ENCODE measurements at places on chromosomes 1 and 21. TPM values are rescaled to one million over a fixed set of nuclear protein-coding genes. Genes with fewer than 3 reads are reported as not detected.

Gene INAVA
- total RNA-seq, result 7.9 TPM

Gene SYNC
- total RNA-seq, result 12.6 TPM

Gene BRINP3
- not detected for total RNA-seq

Gene PAX7
- not detected for total RNA-seq

DNA sequence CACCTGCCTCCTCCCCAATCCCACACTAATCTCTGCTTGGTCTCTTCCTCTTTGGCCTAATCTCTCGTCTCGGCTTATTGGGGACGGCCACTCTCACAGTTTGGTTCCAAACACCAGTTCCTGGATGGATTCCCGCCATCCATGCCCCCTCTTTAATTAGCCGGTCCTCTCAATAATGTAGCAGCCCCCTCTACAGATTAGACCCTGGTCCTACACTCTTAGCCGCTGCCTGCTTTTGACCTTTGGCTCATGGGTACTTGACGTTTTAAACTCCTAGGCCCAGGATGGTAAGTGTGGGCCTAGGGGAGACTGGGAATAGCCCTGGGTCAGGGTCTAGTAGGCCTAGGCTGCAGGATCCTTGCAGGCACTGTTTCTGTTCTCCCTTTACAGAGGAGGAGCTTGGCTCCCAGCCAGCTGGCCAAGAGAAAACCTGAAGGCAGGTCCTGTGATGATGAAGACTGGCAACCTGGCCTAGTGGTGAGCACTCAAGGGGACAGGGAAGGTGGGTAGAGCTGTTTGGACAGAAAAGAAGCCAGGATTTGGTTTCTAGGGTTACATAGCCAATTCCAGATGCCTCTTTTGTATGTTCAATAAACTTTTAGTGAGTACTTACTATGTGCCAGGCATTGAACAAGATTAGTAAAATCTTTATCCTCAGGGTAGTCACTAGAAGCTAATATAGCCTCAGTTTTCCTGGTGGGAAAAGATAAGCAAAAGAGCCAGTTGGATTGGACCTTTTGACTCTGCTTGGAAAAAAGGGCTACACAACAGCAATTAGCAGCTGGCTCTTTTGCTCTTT lies 758 bp downstream of the RAD54L start:
- no peaks in the 10 kb centered on the region for H3K36me3 ChIP-seq
- peak overlapping the region; percentile 50 for H3K4me3 ChIP-seq
- no peaks in the 10 kb centered on the region for H3K27me3 ChIP-seq

DNA sequence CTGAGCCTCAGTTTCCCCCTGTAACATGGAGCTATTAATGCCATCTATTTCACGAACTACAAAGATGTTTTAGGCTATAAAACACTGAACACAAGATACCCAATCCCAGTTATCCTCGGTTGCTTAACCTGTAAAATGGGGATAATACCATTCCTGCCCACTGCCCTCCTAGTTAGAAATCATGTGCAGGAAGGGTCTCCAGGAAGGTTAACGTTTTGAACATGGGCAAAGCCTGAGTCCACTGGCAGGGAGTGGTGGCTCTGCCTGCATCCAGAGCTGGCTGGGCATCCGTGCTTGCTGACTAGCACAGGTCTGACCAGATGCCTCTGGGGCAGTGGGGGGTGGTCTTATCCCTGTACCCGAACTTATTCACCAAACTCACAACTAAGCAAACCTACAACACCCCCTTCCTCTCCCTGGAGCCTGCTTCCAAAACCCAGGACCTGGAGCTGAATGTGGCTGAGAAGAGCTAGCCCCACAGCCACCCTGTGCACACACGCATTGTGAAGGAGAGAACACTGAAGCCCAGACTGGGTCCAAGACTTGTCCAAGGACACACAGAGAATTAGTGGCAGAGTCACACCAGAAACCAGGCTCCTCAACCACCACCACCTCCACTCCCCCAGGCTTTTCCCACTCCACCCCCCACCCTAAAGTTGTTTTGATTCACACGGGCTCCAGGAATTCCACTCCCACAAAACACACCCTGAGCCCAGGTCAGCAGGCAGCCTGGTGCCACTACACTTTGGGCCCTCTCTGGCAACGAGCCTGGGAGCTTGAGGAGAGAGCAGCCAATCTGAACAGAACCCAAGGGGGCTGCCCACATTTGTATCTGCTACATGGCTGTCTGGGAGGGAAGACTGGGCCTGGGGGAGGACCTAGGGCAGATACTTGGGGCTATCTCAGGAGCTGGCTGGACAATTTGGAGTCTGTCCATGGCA lies 1.6 kb downstream of the E2F2 start:
- no peak overlapping the region for H3K4me3 ChIP-seq
- no peaks in the 10 kb centered on the region for H3K27me3 ChIP-seq
- H3K36me3 ChIP-seq, result no peaks in the 10 kb centered on the region

- no peaks in the 10 kb centered on the region for H3K4me1 ChIP-seq
- no peak overlapping the region for H3K4me3 ChIP-seq
- no peaks in the 10 kb centered on the region for H3K36me3 ChIP-seq
- H3K27me3 ChIP-seq, result no peaks in the 10 kb centered on the region
- H3K27ac ChIP-seq, result no peak overlapping the region
Measured at GRCh38 chr1:87362834-87363426, 34.2 kb downstream of the LMO4 start.

- no peaks in the 10 kb centered on the region for H3K27me3 ChIP-seq
- H3K4me3 ChIP-seq, result peak overlapping the region; percentile 1
- H3K36me3 ChIP-seq, result no peaks in the 10 kb centered on the region
- DNase-seq, result peak; percentile 47
Measured at GRCh38 chr1:25631750-25632485, 15.3 kb downstream of the MAN1C1 start.

DNA sequence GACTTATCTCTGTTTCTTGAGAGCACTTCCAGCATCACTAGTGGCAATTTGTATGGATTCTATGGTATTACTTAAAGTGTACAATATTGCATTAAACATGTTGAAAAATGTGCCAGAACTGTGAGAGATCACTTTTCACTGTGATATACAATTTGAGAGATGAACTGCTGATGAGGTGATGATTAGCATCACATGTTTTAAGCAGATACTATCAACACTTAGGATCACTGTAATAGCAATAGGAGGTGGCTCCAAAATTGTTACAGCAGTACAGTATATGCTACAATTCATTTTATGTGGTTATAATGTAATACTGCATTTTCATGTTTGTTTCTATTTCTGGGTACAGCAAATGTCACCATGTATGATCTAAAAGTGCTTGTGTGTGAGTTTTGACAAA lies 570.0 kb downstream of the PTPRC start:
- H3K4me3 ChIP-seq, result no peak overlapping the region
- DNase-seq, result no peak
- H3K27me3 ChIP-seq, result no peaks in the 10 kb centered on the region
- H3K27ac ChIP-seq, result no peak overlapping the region
- H3K4me1 ChIP-seq, result no peaks in the 10 kb centered on the region
- no peaks in the 10 kb centered on the region for H3K36me3 ChIP-seq

DNA sequence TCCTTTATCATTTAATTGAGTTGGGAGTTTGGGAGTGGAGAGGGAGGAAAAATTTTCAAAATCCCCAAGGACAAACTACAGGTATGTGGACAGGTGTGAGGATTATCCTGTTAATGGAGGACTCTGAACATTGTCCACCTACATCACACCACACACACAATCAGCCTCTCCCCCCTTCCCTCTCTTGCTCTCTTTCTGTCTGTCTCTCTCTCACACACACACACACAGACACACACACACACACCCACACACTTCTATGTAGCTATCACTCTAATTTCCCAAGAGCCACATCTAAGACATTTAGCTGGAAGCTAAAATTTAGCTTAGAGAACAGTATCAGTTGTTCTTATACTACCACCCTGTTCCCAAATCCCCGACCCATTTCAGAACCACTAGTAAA lies 1.5 kb downstream of the S100A8 start:
- H3K4me1 ChIP-seq, result no peaks in the 10 kb centered on the region
- H3K27me3 ChIP-seq, result no peaks in the 10 kb centered on the region
- H3K36me3 ChIP-seq, result no peaks in the 10 kb centered on the region
- H3K27ac ChIP-seq, result no peak overlapping the region
- H3K4me3 ChIP-seq, result no peak overlapping the region

DNA sequence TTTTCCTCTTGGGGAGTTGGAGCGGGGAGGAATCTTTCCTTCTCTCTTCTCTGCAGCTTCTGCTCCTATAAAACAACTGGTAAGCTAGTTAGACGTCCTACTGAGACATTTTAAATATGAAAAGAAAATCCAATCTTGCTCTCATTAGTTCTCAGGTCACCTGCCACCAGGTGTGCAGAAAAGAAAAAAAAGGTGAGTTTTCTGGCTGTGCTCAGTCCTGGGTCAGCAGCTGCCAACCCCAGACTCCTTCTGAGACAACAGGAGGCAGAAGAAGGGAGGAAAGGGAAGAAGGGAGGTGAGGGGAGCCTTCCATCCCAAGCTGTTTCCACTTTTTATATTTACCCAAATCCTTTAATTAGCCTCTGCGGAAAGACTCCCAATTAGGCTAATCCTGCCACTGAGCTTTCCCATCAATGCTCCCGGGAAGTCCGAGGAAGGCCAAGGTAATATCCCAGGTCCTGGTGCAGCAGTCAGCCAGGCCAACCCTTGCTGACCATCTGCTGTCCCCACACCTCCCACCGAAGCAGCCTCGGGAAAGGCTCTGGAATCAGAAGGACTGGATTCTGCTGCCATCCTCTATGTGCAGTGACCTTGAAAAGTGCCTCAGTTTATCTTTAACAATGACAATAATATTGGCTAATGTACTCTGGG lies 33.4 kb downstream of the GLIS1 start:
- no peaks in the 10 kb centered on the region for H3K4me1 ChIP-seq
- no peak for DNase-seq
- H3K27me3 ChIP-seq, result no peaks in the 10 kb centered on the region
